ENCODE measurements at places on chromosomes 7 and 10.

DNA sequence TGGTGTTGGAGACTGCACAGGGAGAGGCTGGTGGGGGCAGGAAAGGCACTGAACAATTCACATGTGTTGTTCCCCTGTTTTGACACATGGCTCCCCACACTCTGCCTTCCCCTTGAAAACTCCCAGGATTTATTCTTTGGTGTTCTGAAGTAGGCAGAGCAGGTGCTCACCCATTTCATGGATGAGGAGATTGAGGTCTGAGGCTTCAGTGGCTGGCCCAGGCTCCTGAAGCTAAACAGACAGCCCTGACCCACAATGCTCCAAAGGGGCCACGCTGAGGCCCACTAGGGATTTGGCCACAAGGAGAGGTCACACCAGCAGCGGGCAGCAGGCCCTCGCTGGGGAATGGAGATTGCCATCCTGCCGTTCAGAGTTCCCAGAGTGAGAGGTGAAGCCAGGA, 157.6 kb downstream of the SH3PXD2A start:
- peaks cover 4% of the 10 kb centered on the region for H3K27me3 ChIP-seq
- H3K4me1 ChIP-seq = peaks cover 13% of the 10 kb centered on the region
- DNase-seq = no peak
- H3K27ac ChIP-seq = no peak overlapping the region

DNA sequence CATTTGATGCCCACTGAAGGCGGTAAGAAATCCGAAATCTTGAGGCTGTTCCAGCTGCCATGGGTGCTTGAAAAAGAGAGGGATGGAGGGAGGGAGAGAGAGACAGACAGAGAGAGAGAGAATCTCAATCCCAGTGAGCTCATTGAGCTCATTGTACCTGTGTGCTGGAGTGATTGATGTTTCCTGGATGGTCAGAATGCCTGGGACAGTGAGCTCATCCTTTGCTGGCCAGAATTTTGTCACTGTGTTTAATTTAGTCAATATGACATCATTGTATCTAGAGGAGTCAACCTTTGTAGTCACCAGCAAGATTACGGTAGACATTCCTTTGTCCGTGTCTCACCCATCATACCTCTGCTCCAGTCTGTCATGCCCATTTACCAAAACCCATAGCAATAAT, 625.4 kb upstream of the POM121L12 start:
- H3K27me3 ChIP-seq = no peaks in the 10 kb centered on the region
- no peak for DNase-seq
- no peaks in the 10 kb centered on the region for H3K36me3 ChIP-seq

- no peak overlapping the region for H3K27ac ChIP-seq
- no peaks in the 10 kb centered on the region for H3K4me1 ChIP-seq
- H3K4me3 ChIP-seq = no peak overlapping the region
- peaks cover 19% of the 10 kb centered on the region for H3K27me3 ChIP-seq
Observed at GRCh38 chr10:123642697-123643096, 23.5 kb upstream of the GPR26 start.

- H3K4me3 ChIP-seq = no peak overlapping the region
- no peak for DNase-seq
- peaks cover 9% of the 10 kb centered on the region for H3K4me1 ChIP-seq
Observed at GRCh38 chr10:96612055-96612830, 25.4 kb upstream of the TM9SF3 start.

DNA sequence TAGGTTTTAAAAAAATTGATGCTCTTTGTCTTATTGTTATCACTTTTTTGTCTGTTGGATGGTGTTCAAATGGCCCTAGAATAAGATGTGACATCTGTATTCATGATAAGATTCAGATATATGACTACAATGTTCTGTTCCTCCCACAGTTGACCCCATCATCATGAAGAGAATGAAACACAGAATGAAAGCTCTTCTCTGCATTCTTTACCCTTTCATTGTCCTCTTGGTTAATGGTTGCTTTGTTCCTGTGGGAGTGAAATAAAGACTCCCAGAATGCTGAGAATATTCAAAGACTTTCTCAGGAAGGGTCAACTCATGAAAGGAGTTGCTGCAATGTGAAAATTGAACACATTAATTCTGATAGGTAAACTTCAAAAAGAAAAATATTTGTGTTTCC, 1015.8 kb downstream of the SORCS3 start:
- no peaks in the 10 kb centered on the region for H3K4me1 ChIP-seq
- no peak for DNase-seq
- no peaks in the 10 kb centered on the region for H3K36me3 ChIP-seq
- H3K27me3 ChIP-seq = no peaks in the 10 kb centered on the region
- H3K27ac ChIP-seq = no peak overlapping the region

GRCh38 chr10:119680650-119681081, 29.5 kb downstream of the BAG3 start:
- H3K4me3 ChIP-seq = no peak overlapping the region
- no peak overlapping the region for H3K27ac ChIP-seq
- H3K36me3 ChIP-seq = peaks cover 3% of the 10 kb centered on the region
- H3K27me3 ChIP-seq = no peaks in the 10 kb centered on the region

- DNase-seq = no peak
- H3K27me3 ChIP-seq = no peaks in the 10 kb centered on the region
- no peaks in the 10 kb centered on the region for H3K36me3 ChIP-seq
- no peaks in the 10 kb centered on the region for H3K4me1 ChIP-seq
Observed at GRCh38 chr10:10294881-10295529, 722.7 kb upstream of the CELF2 start.

- no peaks in the 10 kb centered on the region for H3K36me3 ChIP-seq
- no peaks in the 10 kb centered on the region for H3K4me1 ChIP-seq
- DNase-seq = no peak
- H3K27me3 ChIP-seq = peaks cover 3% of the 10 kb centered on the region
- H3K27ac ChIP-seq = no peak overlapping the region
Observed at GRCh38 chr7:31098642-31099360, 46.7 kb downstream of the ADCYAP1R1 start.

DNA sequence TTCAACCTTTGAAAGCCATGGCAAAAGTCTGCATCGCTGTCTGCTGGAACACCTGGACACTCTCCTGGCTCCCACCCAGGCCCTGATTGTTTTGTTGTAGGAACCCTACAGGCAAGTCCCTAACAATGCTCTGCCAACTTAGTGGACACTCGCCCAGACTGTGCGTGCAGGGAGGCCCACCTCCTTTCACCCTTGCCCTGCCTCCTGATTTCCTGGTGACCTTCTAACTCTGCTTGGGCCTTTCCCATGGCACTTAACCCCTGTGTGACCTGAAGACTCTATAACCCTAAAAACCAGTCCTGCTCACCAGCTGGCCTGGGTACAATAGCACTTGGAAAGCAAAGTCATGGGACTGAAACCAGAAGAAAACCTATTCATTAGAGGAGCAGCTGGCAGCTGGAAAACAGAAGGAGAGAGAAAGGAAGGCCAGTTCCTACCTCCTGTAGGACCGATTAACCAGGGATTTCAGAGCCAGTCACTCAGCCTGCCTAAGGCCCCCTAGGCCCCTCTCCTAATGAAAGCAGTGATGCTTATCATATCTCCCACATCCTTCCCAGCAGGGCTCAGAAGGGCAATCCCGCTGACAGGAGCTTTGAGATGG, 82.7 kb upstream of the KMT2E start:
- no peak overlapping the region for H3K4me3 ChIP-seq
- H3K27ac ChIP-seq = no peak overlapping the region
- no peak for DNase-seq
- no peaks in the 10 kb centered on the region for H3K36me3 ChIP-seq
- H3K27me3 ChIP-seq = no peaks in the 10 kb centered on the region

DNA sequence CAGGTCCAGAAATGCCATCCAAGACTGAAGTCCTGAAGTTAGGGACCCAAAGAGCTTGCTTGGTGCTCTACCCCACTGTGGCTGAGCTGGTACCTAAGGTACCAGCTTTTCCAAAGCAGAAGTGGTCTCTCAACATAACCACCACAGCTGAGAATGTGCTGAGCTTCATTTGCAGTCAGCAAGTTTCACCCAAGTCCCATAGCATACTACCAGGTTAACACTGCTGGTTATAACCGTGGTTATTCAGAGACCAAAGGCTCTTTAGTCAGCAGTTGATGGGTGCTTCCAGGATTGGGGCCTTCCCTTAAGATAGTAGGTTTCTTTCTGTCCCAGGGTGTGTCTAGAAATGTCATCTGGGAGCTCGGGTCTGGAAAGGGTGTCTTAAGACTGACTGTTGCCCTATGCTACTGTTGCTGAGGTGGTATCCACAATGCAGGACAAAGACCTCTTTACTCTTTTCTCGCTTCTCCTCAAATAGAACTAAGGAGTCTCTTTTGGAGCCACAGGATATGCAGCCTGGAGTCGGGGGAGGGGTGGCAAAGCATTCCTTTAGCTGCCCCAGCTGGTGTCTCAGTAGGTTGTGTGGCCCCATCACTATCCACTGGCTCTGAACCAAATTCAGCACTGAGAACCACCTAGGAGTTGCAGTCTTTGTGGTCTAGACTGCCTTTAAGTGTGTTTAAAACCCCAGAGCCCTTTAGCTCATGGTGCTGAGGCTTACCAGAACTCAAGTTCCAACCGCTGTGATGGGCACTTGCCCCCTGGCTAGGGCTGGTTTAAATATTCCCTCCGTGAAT, 354.9 kb upstream of the SEMA3C start:
- no peak overlapping the region for H3K27ac ChIP-seq
- H3K4me1 ChIP-seq = no peaks in the 10 kb centered on the region
- no peaks in the 10 kb centered on the region for H3K27me3 ChIP-seq
- no peak overlapping the region for H3K4me3 ChIP-seq
- H3K36me3 ChIP-seq = no peaks in the 10 kb centered on the region

- no peaks in the 10 kb centered on the region for H3K4me1 ChIP-seq
- no peak for DNase-seq
Observed at GRCh38 chr10:37789590-37789989, 67.8 kb downstream of the ZNF248 start.

DNA sequence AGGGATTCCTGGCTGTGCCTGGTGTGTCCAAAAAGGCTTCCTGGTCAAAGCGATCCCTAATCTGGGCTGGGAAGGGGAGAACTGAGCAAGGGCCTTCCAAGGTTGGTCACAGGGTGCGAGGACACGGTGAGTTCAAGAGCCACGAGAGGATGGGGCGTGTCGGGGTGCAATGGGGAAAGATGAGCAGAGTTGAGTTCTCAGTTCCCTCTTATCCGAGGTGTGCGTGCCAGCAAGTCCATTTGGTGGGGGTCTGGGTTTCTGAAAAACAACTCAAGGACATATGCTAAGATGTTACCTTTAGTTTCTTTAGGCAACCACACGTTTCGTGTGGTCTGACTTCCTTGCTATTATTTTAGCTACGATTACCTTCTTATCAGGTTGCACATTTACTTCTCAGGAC, 1.3 kb downstream of the ZNF775 start:
- no peaks in the 10 kb centered on the region for H3K27me3 ChIP-seq
- no peak overlapping the region for H3K27ac ChIP-seq

DNA sequence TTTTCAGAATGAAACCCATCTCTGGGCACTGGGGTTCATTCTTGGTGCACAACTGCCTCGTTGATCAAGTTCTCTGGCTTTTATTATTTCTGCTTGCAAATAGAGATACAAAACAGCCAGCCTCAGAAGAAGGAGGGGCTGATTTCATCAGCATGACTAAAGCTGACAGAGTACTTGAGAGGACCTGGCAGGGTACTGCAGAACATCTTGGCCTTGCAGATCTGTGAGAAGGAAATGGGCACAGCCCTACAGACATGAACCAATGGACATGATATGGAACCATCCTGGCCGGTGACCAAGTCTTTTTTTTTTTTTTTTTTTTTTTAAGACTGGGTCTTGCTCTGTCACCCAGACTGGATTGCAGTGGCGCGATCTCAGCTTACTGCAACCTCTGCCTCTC, 240.6 kb downstream of the VTI1A start:
- H3K4me3 ChIP-seq = no peak overlapping the region
- no peaks in the 10 kb centered on the region for H3K4me1 ChIP-seq
- no peaks in the 10 kb centered on the region for H3K27me3 ChIP-seq
- no peak overlapping the region for H3K27ac ChIP-seq
- DNase-seq = no peak

DNA sequence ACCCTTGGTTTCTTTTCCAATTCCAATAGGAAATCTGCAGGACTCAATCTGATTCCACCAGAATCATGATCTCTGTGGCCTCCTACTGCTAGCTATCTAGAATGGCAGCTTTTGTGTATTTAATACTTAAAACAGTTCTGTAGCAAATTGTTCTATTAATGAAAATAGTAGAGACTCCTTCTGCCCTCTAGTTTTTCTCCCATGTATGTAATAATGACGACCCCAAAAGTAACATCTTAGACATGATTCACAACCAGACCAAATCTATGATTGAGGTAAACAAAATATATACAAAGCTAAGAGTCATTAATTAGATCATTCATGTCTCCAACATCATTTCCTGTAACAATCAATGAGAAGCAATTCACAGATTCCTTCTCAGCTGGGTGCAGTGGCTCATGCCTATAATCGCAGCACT, 259.1 kb upstream of the MKLN1 start:
- H3K27ac ChIP-seq = peak overlapping the region; percentile 68
- no peak for DNase-seq
- no peak overlapping the region for H3K4me3 ChIP-seq
- no peaks in the 10 kb centered on the region for H3K27me3 ChIP-seq

DNA sequence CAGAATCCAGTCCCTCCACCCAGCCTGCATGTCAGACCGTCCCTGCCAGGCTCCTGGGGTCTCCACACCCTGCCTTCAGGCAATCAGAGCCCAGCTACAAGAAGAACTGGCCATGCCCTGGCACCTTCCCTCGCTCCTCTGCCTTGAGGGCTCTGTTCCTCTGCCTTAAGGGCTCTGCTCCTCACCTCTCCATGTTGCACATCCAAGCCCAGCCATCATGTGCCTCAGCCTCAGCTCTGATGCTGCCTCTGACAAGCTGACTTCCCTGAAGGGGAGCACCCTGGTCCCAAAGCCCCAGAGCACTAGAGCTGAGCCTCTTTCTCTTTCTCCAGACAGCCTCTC, 50.3 kb upstream of the ANTXRL start:
- H3K27me3 ChIP-seq = no peaks in the 10 kb centered on the region
- no peak for DNase-seq
- H3K4me1 ChIP-seq = peaks cover 28% of the 10 kb centered on the region
- H3K4me3 ChIP-seq = no peak overlapping the region
- peak overlapping the region; percentile 50 for H3K27ac ChIP-seq
- H3K36me3 ChIP-seq = peaks cover 28% of the 10 kb centered on the region

DNA sequence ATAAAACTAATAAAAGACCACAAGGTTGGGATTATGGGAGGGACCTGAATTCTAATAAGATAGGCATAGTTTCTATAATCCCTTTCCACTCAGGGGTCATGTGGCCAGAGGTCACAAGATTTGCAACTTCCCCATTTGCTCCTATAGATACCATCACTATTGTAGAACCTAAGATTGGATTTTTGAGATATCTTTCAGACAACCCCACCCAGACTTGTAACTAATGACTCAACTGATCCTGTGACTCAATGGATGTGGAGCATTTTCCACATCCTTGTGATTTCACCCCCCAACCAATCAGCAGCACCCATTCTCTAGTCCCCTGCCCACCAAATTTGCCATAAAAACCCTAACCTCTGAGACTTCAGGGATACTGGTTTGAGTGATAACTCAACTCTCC, 51.9 kb upstream of the PIK3AP1 start:
- H3K27me3 ChIP-seq = no peaks in the 10 kb centered on the region
- H3K27ac ChIP-seq = no peak overlapping the region
- H3K4me1 ChIP-seq = peaks cover 5% of the 10 kb centered on the region
- H3K36me3 ChIP-seq = no peaks in the 10 kb centered on the region
- no peak for DNase-seq
- no peak overlapping the region for H3K4me3 ChIP-seq

DNA sequence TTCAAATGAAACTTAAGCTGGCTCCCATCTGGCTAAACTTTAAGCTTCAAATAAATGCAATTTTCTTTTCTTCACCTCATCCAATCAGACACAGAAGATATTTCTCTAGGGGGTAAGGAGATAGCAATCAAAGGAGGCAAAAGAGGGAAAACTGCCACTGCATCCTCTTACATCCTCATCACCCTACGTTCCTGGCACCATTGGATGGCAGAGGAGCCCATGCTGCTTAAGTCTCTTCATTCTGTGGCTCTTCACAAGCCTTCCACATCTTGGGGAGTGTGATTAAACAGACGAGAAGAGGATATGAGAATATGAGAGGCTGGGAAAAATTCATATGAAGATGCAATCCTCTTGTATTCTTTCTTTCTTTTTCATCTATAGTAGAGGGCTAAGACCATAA, 345.7 kb upstream of the AOAH start:
- DNase-seq = no peak
- no peaks in the 10 kb centered on the region for H3K27me3 ChIP-seq
